ENCODE measurements at places on chromosomes 7 and 10.

- DNase-seq, result no peak
Measured at GRCh38 chr10:73803680-73804286, 7.6 kb downstream of the NDST2 start.

- DNase-seq, result no peak
Measured at GRCh38 chr10:84908491-84908890, 580.1 kb downstream of the CCSER2 start.

DNA sequence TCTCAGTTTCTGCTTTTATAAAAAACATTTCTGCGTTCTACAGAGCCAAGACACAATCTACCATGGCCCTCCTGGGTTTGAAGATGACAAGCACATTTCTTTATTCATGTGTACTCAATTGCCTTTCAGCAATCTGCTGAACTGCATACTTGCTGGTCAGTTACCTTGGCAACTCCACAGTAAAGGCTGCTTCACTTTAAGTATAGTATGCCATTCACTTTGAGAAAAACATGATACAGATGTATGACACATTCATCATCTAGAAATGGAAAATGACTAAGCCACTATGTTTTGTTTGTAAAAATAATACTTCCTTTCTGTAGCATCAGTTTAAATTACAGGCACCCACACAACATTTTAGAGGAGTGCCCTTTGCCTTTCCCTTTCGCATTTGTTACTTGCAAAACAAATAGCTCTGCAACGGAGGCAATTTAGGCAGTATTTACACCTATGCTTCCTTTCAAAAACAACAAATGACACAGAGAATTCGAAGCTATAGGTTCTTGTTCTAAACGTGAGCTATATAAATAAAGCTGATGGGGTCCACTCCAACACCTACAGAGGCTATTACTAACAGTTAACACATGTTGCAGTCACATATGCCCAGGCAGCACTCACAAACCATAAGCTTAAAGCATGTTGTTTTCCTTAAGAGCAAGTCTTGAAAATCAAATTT, 23.5 kb downstream of the SGCE start:
- DNase-seq, result no peak

- no peak for DNase-seq
Measured at GRCh38 chr10:64345856-64346255, 824.7 kb downstream of the REEP3 start.

- DNase-seq, result no peak
Measured at GRCh38 chr7:140562926-140563481, 77.6 kb downstream of the DENND2A start.

- no peak for DNase-seq
Measured at GRCh38 chr7:124764847-124765400, 668 bp downstream of the GPR37 start.

GRCh38 chr10:71424496-71425194, 27.9 kb downstream of the CDH23 start:
- no peak for DNase-seq

- no peak for DNase-seq
Measured at GRCh38 chr10:112728118-112728883, 221.7 kb upstream of the TCF7L2 start.
